HCEC 1CT (cell line): ENCODE measurements at places on chromosomes 1 and 21.

GRCh38 chr1:167460836-167461235 lies 57.5 kb downstream of the CD247 start:
- DNase-seq, result no peak

DNA sequence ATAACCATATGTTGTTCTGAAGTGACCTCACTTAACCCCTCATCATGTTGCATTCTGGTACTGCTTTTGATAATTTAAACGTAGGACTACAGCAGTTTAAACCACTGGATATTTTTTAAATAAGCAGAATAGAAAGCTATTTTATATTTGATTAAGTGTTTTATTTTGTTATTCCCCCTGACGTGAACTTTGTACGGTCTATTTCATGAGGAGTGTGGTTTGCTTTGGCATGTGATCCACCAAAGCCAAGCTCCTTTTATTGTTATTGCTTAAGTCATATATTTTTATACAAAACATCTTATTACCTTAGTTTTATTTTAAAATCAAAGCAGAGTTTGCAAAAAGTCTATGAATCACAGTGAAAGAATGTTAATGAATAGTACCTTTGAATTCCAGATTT lies 101.4 kb upstream of the L1TD1 start:
- DNase-seq, result no peak

- no peak for DNase-seq
These were observed 88.8 kb downstream of the ST3GAL3 start for GRCh38 chr1:43796111-43796581.

DNA sequence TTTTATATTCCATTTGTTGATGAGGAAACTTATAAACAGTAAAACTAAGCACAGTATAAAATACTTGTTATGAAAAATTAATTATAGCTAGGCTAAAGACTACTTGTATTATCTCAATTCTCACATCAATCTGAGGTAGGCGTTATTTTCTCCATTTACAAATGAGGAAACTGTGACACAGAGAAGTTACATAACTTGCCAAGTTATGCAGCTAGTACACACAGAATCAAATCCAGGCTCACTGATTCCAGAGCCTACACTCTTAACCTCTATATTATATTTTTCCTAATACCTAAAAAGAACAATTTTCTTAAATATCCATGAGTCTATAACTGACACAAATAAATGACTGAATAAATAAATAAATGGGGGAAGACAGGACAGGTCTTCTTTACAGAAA lies 11.2 kb upstream of the VPS45 start:
- no peak for DNase-seq

GRCh38 chr1:4461726-4462290 lies 192.6 kb upstream of the AJAP1 start:
- DNase-seq, result no peak

GRCh38 chr1:3402258-3403010 lies 52.0 kb upstream of the ARHGEF16 start:
- no peak for DNase-seq

GRCh38 chr1:235015291-235015985 lies 113.2 kb downstream of the TOMM20 start:
- DNase-seq, result no peak

- DNase-seq, result no peak
These were observed 16.8 kb downstream of the PTAFR start for GRCh38 chr1:28159680-28160079.

DNA sequence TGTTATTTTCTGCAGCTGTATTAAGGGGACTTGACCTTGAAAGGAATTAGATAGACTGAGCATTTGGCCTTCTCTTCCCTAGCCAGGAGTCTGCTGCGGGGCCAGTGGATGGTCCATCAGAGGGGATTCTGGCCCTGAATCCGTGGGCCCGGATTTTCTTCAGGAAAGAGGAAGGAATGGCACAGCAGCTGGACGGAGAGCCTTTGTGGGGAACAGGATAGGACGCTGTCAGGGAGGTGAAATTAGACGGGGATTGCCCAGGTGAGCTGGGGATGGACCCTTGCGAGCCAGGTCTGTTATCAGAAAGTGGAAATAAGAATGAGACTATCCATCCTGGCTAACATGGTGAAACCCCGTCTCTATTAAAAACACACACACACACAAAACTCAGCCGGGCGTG lies 1.7 kb upstream of the C2CD2 start:
- DNase-seq, result no peak

- DNase-seq, result no peak
These were observed 10.4 kb downstream of the SSU72 start for GRCh38 chr1:1564268-1564667.
